ENCODE measurements at places on chromosomes 3 and 15.
A peak's percentile ranks its signal among the peaks of the same experiment; 100 is the strongest.

GRCh38 chr15:73782344-73782959 lies 29.3 kb upstream of the INSYN1 start:
- no peak for DNase-seq

- DNase-seq: no peak
Measured at GRCh38 chr3:119748991-119749390, 32.9 kb upstream of the NR1I2 start.

DNA sequence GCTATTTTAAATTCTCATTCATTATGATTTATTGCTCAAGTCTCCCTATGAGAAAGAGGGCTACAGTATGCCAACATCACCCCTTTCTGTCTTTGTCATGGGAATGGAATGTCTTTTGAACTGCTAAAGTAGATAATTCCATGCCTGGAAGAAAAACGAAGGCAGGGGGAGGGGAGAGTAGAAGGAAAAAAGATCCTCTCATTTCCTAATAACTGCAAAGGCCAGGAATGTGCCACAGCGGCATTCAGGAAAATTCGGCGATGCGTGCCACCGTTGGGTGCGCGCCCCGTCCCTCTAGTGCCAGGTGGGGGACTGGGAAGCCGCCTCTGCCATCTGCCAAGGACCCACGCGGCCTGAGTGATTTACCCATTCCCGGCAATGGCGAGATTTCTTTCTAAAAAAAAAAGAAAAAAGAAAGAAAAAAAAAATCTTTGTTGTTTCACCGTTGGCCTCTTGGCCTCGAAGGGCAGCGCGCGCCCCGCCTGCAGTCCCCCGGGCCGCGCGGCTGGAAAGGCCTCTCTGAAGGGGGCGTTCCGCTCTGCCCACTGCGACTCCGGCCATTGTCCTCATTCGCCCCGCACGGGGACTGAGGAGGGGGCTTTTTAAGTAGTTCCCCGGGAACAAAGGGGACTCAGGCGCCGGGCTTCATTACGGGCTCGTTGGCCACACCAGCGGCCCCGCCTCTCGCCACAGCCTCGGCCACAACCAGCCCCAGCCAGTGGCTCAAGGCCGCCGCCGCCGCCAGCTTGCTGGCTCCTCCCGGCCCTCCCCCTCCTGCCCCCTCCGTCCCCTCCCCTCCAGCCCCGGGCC lies 54.5 kb downstream of the CPN2 start:
- DNase-seq: no peak

GRCh38 chr3:43649365-43649968 lies 27.7 kb upstream of the ANO10 start:
- no peak for DNase-seq

GRCh38 chr3:73094129-73094528 lies 32.7 kb downstream of the EBLN2 start:
- DNase-seq: peak; percentile 28
